Activated naive CD8-positive, alpha-beta T cell treated with anti-CD3 and anti-CD28 coated beads for 36 hours (primary cell): ENCODE measurements at places on chromosomes 11 and 22.

- no peak for DNase-seq
These were observed 828.0 kb downstream of the DLG2 start for GRCh38 chr11:84799112-84799511.

GRCh38 chr11:2362414-2362813 is 14.7 kb upstream of the CD81 start:
- no peak for DNase-seq

- no peak for DNase-seq
These were observed 10.6 kb upstream of the CSNK1E start for GRCh38 chr22:38327805-38328204.

DNA sequence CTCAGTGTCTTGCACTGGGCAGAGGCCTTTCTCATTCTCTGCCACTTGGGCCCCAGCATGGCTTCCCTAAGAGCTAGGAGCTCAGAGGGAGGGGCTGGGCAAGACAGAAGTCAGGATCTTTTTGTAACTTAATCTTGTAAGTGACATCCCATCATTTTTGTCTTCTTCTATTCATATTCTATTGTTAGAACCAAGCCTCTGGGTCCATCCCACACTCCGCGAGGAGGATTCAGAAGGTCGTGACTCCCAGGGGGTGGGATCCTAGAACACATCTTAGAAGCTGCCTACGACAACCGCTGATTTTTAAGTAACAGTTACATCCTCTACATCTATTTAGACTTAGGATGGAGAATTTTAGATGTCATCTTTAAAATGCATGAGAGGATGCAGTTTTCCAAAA is 1.5 kb upstream of the IL17RA start:
- no peak for DNase-seq

DNA sequence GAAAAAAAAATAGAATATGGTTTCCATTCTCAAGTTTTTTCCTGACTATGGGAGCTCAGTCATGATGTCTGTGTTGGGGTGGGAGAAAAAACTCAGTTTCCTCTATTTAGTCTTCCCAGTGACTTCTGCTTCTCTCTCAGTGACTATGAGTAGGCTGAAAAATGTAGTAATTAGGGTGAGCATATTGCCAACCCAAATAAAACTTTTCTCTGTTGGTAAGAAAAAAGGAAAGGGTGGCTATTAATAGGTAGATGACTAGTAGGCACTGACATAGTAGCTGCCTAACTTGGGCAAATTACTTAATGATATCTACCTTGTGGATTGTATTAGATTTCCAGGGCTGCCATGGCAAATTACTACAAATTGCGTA is 34.2 kb upstream of the BIRC3 start:
- DNase-seq, result no peak

GRCh38 chr11:71203681-71204080 is 48.7 kb downstream of the SHANK2 start:
- no peak for DNase-seq

DNA sequence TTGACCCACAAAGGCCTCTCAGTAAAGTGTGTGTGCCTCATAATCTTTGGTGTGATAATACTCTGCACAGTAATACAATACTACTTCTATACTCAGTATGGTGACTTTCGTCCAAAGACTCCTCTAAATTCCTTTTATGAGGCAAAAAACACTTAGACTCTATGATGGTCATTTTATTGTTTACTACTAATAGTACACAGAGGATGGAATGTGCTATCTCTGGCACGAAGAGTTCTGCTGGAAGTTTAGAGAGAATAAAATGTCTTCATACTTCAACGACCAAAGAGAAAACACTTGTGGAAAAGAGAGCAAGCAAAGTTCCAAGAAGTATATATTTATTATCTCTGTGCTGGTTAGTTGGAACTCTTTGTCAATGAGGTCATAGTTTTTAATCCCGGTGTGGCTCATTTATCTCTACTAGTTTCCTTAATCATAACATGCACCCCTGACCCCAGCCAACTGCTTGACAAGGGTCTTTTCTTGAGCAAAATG is 7.5 kb upstream of the CSTF3 start:
- no peak for DNase-seq

DNA sequence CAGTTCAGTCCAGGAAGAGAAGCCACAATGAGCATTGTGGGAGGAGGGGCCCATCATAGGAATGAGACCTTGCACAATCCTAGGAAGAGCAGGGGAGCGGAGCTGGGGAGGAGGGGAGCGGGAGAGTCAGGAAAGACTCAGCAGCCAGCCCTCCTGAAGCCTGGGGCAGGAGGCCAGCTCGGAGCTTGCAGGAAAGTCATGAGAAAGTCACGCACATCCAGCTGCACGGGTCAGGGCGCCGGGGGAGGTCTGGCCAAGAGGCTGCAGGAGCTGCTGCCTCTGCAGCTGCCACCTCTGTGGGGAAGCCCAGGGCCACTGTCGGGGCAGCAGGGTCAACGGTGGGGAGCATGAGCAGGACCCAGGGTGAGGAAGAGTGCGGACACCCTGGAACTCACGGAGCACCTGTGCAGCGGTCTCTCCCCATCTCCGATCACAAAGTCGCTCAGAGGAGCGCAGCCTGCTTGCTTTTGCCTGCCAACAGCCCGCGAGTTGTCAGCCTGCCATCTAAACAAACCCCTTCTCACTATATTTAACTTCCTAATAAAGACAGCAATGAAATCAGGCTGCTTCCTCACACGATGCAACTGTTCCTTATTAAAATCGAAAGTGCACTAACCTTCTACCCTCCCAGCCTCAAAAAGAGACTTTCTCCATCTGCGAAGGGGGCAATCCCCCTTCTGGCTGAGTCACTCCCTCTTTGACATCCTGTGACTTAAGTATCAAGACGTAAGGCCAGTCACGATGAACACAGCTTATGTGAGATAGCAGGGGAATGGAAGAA is 52.9 kb upstream of the RTL6 start:
- peak; percentile 37 for DNase-seq

GRCh38 chr11:1412377-1413095 is 22.8 kb downstream of the BRSK2 start:
- no peak for DNase-seq

DNA sequence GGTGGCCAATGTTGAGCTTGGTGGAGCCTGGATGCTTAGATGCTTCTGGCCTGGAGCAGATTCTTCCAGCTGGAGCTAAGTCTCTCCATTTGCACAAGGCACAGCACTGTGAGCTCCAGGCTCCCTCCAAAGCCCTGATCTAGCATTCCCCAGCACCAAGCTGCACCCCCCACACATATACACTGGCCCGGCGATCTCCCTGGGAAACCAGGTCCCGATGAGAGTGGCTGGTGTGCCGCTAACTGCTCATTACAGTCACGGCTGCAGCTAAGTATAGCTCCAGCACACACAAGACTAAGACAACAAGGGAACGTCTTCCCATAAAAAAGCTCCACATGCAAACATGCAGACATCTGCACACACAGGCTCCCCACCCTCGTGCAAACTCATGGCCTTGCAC is 17.6 kb downstream of the KCNC1 start:
- no peak for DNase-seq

DNA sequence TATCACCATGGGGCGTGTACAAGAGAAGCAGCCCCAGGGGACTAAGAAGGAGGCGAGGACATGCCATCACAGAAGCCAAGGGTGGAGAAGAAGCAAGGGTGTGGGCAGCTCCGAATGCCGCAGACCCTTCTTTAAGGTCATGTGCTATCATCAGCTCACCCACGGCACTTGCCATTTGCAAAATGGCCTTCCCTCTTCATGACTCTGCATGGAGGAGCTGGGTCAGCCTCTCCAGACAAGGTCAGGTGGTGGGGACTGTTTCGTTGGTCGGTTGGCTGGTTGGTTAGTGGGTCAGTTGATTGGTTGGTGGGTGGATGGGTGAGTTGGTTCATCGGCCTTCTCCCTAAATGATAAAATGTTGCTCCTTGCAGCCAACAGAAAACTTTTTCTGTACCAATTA is 622.5 kb downstream of the TBC1D22A start:
- no peak for DNase-seq

DNA sequence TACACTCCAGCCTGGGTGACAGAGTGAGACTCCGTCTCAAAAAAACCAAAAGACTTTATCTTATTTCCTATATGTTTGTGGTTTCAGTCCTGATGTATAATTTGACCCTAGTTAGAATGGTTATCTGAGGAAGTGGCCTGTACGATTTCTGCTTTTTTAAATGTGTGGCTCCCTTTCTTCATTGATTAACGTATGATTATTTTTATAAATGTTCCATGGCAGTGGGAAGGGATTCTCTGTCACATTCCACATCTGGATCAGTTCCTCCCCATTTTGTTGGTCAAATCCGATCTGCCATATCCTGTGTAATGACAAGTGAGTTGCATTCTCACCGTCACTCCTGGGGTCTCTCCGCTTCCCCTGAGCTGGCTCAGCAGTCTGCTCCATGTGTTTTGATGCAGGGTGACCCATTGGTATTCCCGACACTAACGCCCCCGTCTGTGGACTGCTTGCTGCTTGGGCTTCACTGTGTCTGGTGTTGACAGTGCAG is 20.3 kb downstream of the NEAT1 start:
- no peak for DNase-seq
